ENCODE measurements at places on chromosomes 7 and 10. TPM values are rescaled to one million over a fixed set of nuclear protein-coding genes. Genes with fewer than 3 reads are reported as not detected.

The FIGNL1 gene
- 49.3 TPM for total RNA-seq

The NKX1-2 gene
- not detected for total RNA-seq

The NUTM2D gene
- 1.5 TPM for total RNA-seq

The FAM131B gene
- total RNA-seq: 1.7 TPM

The SVOPL gene
- total RNA-seq: not detected

The NUTM2A gene
- 0.64 TPM for total RNA-seq

The ACADSB gene
- total RNA-seq: 25.5 TPM

GRCh38 chr7:142760071-142760642 lies 10.6 kb upstream of the PRSS2 start:
- no peak for DNase-seq
- H3K27ac ChIP-seq: no peak overlapping the region
- no peak overlapping the region for H3K4me3 ChIP-seq

GRCh38 chr10:10662716-10663408 lies 354.8 kb upstream of the CELF2 start:
- no peak overlapping the region for H3K27ac ChIP-seq
- peaks cover 17% of the 10 kb centered on the region for H3K27me3 ChIP-seq
- DNase-seq: no peak

DNA sequence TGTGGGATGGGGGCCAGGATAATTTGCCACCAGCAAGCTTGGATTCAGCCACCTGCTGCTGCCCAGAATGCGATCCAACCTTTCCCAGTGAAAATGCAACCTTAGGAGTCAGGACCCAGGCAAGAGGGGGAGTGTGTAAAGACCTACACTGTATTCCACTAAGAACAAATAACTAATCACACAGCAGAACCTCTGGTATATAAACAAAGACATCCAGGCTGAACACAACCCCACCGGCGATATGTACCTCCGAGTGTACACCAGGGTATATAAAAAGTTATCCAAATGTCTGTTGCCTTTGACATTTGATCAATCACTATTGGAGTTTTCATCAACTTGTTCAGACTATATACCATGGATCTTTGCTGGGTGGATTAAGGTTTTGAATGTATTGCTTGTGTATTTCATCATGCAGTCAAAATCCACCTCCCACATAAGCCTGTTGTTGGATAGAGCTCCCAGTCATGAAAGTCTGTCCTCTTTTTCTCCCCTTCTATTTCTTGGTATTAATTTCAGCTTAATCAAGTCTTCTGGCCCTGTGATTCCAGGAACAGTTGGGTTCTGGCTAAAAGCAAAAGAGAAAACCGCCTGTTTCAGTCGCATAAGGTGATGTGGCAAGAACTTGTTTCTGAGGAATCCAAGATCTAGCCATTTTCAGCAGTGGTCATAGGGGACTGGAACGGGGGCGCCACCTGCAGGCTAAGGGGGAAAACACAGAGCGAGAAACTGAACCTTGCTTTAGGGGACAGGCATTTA lies 290.7 kb downstream of the CCDC3 start:
- peak overlapping the region; percentile 91 for H3K27ac ChIP-seq
- H3K27me3 ChIP-seq: no peaks in the 10 kb centered on the region
- no peak overlapping the region for H3K4me3 ChIP-seq

- no peak overlapping the region for H3K4me3 ChIP-seq
- no peak overlapping the region for H3K27ac ChIP-seq
- H3K4me1 ChIP-seq: no peaks in the 10 kb centered on the region
- no peak for DNase-seq
- H3K27me3 ChIP-seq: peaks cover 6% of the 10 kb centered on the region
Observed at GRCh38 chr7:37557571-37558209, 109.0 kb upstream of the ELMO1 start.

DNA sequence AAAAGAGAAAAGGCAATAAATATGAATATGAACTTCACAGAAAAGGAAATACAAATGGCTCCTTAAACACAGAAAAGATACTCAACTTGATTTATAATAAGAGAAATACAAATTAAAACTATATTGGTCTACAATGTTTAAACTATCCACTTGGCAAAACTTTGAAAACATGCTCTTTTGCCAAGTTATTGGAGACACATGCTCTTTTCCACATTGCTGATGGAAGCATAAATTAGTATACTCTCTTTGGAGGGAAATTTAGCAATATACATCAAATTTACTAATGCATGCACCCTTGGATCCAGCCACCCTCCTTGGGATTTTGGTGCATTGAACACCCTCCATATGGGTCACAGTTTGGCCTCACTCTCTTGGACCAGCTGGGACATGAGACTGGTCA lies 7.9 kb downstream of the TAS2R60 start:
- peaks cover 7% of the 10 kb centered on the region for H3K4me1 ChIP-seq
- no peaks in the 10 kb centered on the region for H3K36me3 ChIP-seq
- no peak overlapping the region for H3K27ac ChIP-seq
- no peaks in the 10 kb centered on the region for H3K27me3 ChIP-seq
- DNase-seq: no peak
- H3K4me3 ChIP-seq: no peak overlapping the region

DNA sequence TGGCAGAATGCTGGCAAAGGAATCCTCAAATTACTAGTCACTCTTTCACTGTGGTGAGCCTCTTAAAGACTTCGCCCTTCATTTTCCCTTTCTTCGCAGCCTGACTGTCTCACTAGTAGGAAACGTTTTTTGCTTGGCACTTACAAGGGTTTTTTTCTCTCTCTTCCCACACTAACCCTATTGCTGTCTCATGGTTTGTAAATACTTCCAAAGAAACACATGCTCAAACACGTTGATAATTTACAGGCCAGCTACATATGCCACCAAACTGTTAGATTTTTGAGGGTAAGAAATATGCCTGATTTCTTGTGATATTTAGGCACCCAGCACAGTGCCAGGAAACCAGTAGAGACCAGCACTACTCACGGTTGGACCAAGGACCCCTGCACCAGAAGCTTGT lies 248.3 kb upstream of the YAE1 start:
- no peak overlapping the region for H3K27ac ChIP-seq
- peaks cover 6% of the 10 kb centered on the region for H3K27me3 ChIP-seq
- no peaks in the 10 kb centered on the region for H3K4me1 ChIP-seq

DNA sequence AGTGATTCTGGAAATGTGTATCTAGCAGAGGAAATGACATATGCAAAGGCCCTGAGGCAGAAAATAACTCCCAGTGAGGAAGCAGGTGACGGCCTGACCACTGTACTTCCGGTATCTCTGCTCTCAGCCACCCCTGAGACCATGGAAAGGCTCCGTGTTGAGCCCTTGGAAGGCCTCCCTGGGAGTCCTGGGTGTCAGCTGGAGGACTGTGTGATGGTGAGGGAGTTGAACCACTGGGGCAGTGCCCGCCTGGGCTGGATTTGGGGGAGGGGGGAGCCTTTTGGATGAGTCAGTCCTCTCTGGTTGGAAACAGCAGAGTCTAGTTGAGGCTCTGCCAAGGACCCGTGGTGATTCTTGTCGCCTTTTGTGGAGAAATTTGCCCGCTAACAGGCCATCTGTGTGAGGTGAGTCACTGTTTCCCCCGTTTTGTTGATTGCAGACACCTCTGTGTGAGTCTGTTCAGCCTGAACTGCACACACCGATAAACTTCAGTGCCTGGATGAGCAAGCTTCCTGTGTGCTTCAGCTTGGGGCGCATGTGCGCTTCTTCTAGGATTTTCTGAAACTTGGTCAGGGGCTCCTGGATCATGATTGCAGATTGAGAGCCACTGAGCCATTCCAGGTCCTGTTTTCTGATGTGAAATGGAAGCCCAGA lies 98.6 kb downstream of the GRK5 start:
- H3K27me3 ChIP-seq: peaks cover 2% of the 10 kb centered on the region
- DNase-seq: peak; percentile 93
- H3K27ac ChIP-seq: peak overlapping the region; percentile 100
- H3K36me3 ChIP-seq: no peaks in the 10 kb centered on the region
- peaks cover 79% of the 10 kb centered on the region for H3K4me1 ChIP-seq
- H3K4me3 ChIP-seq: peak overlapping the region; percentile 72

DNA sequence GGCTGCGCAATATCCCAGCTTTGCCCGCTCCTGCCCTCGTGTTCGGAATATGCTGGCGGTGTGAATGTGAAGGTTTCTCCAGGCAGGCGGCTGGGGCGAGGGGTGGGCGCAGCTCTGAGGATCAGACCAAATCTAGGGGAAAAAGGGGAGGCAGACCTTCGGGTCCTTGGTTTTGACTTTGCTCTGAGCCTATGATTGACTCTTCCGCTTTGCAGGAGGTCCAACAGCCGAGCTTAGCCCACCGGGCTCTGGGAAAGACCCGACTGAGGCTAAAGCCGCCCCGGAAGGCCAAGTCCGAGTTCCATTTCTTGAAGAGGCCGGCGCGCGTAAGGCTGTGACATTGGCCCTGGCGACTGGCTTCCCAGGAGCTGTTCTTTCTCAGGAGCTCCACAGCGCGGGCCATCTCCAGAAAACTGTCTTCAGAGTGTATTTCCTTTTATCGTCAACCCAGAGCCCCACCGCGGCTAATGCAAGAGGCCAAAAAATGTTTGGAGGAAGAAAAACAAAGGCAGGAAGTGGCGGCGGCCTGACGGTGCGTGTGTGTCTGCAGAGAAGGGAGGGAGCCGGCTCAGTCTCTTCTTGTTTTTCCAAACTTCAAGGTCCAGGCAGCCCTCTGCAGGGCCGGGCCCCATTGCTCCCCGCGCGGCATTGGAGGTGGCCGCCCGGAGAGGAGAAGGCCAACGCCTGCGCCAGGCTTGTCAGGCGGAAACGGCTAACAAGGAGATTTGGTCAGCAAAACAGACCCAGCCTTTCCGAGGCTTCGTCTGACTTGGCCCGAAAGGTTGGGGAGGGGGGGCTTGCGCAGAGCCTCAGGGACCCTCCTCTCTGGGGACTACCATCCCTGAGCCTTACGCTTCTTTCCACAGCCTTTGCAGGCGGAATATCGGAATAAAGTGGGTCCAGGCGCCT lies 3.6 kb upstream of the HOXA11 start:
- H3K27me3 ChIP-seq: peaks cover 79% of the 10 kb centered on the region
- peaks cover 44% of the 10 kb centered on the region for H3K4me1 ChIP-seq
- H3K27ac ChIP-seq: peak overlapping the region; percentile 11
- no peaks in the 10 kb centered on the region for H3K36me3 ChIP-seq
- H3K4me3 ChIP-seq: peak overlapping the region; percentile 44
- no peak for DNase-seq

Measured in activated CD4-positive, alpha-beta T cell treated with anti-CD3 and anti-CD28 coated beads for 36 hours (primary cell).